ENCODE measurements at places on chromosomes 5 and 9. TPM values are rescaled to one million over a fixed set of nuclear protein-coding genes. Genes with fewer than 3 reads are reported as not detected.

ROPN1L gene
- 1.4 TPM for polyA plus RNA-seq

MUSK gene
- not detected for polyA plus RNA-seq

CDX1 gene
- not detected for polyA plus RNA-seq

DNA sequence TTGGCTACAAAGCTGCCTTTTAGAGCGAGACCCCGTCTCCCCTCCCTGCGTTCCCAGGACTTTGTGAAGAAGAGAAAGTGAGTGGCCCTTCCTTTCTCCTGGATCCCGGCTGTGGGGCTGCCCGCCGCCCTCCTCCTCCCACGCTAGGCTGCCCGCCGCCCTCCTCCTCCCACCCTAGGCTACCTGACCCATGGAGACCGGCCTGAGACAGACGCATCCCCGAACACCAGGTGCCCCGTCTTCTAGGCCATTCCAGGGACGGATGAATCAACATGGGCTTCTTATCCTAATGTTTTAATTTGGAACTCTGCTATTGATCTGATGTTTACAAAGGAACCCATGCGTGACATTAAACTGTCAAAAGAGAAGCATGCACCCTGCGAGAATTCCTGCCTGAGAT is 117.3 kb upstream of the LPCAT1 start:
- no peaks in the 10 kb centered on the region for H3K36me3 ChIP-seq
- DNase-seq, result no peak
- H3K4me3 ChIP-seq, result no peak overlapping the region
- H3K27me3 ChIP-seq, result peaks cover 7% of the 10 kb centered on the region
- peaks cover 12% of the 10 kb centered on the region for H3K4me1 ChIP-seq
- no peak overlapping the region for H3K27ac ChIP-seq

- no peak overlapping the region for H3K27ac ChIP-seq
- H3K27me3 ChIP-seq, result no peaks in the 10 kb centered on the region
- no peaks in the 10 kb centered on the region for H3K4me1 ChIP-seq
- no peak for DNase-seq
These were observed 27.7 kb downstream of the LHX6 start for GRCh38 chr9:122200960-122201595.
